ENCODE measurements at places on chromosomes 4 and X. TPM values are rescaled to one million over a fixed set of nuclear protein-coding genes. Genes with fewer than 3 reads are reported as not detected.
A peak's percentile ranks its signal among the peaks of the same experiment; 100 is the strongest.

DNA sequence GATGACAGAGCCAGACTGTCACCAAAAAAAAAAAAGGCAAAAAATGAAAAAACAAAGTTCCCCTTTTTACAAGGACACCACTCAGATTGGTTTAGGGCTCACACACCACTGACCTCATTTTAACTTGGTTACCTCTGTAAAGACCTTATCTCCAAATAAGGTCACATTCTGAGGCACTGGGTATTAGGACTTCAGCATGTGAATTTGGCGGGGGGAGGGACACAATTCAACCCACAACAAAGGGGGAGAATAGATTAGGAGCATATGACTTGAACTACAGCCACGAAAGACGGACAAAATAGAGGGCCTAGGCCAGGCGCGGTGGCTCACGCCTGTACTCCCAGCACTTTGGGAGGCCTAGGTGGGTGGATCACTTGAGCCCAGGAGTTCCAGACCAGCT lies 31.0 kb upstream of the ARAF start:
- DNase-seq = no peak

DNA sequence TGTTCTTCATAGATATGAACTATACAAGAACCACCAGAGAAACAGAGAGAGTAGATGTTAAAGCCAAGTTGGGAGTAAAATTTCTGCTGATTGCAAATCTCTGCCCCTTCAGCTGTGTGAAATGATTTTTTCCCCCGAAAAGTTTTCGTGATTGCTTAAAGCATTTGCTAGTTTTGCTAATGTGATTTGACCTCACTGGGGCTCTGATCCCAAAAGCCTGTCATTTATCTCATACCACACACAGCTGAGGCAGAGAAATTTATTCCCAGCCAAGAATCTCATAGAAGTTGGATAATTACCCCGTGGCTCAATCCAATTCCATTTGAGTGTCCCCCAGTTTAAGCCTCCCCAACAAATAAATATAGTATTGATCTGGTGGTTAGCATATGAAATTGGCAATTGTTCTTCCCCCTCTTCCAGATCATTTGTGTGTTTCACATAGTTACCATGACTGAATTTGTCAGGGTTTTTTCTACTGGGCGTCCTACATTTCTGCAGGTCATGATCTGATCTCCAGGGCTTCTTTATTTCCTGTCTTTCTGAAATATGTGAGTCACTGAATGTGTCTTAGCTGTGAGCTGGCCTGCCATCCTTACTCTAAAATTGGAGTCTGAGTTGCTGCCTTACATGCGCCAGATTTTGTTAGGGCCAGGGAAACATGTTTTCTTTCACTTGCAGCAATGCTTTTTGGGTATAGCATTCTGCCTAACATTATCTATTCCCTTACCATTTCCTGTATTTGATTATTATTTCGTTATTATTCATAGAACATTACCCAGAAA lies 167.5 kb upstream of the FRMPD4 start:
- DNase-seq = no peak

- DNase-seq = no peak
Observed at GRCh38 chr4:98242538-98242937, 18.6 kb upstream of the RAP1GDS1 start.

- no peak for DNase-seq
Observed at GRCh38 chr4:38463268-38463958, 200.6 kb upstream of the KLF3 start.

- no peak for DNase-seq
Observed at GRCh38 chr4:95049551-95050233, 291.9 kb downstream of the BMPR1B start.

- no peak for DNase-seq
Observed at GRCh38 chr4:170040031-170040680, 14.0 kb upstream of the MFAP3L start.

GRCh38 chr4:165874072-165874790 lies 1.2 kb downstream of the TLL1 start:
- DNase-seq = no peak

- no peak for DNase-seq
Observed at GRCh38 chrX:29661290-29661689, 554.1 kb upstream of the MAGEB2 start.

DNA sequence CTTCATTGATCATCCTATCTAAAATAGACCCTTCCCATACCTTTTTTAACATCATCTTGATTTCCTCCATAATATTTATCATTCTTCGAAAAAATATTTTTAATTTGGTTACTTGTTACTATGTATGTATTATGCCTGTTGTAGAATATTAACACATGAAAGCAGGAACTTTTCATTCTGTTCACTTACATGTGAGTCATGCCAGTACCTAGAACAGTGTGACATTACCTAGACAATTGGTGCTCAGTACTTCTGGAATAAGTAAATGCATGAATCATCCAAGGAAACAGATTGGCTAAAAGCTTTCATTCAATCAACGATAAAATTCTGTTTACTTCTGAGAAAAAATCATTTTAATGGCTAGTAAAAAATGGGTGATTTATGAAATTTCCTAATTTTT lies 76.4 kb downstream of the CXXC4 start:
- no peak for DNase-seq

- no peak for DNase-seq
Observed at GRCh38 chr4:82629238-82630000, 67.6 kb upstream of the TMEM150C start.

DNA sequence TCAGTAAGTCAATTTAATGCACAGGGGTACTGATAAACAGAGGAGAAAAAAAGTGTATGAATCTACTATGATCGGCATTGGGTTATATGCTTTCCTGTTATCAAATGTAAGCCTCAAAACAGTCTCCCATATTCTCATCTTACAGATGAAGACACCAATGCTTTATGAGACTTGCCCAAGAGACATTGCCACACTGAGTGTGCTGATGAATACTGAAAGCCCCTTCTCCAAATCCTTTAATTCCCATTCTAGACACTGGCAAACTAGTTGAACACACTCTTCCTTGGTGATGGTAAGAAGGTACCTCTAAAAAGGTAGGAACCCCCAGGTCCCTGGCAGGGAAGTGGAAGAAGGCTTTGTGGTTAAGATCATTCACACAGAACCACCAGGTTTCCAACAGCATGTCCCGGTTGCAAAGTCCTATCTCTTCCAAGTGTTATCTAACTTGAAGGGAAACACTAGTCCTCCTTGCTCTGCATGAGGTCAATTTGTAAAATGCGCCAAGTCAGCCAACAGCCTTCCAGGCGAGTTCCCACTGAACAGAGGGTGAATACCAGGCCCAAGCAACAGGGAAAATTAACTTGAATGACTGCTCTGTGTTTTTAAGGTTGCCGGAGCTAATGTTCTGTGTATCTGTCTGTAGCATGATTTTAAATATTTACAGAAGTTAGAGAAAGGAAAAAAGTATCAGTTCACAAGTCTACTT lies 5.1 kb downstream of the SETD7 start:
- DNase-seq = no peak

DNA sequence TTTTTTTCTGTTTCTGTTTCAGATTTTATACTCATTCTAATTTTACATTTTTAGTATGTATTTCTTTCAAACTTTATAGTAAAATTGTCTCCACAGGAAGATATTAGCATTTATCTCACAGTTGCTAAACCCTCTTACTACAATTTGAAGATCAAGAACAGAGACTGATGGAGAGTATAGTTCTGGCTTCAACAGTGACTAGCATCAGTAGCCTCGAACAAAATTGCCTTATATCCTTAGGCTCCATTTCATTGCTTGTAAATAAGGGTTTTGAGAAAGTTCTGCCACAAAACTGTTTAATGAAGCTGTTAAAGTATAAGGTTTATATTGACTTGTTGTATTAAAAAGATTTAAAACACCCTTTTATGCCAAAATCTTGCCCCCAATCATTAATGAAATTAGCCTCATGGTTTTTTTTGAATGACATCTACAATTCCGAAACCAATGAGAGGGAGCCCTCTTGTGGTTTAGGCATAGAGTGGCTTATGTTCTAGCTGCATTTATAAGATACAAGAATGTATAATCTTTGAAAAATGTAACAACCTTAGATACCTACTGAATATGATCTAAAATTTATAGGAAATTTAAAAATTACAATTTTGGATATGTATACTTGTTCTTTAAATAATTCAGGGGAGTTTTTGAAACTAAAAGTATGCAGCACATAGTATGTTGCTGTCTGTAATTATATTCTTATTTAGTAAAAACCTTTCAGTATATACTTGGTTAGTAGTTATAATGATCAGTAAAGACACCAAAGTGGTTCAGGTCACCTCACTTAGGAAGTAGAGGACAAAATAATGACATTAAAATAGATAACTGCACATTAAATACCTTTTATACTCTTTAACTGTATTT lies 109.8 kb upstream of the HPGD start:
- DNase-seq = no peak

- no peak for DNase-seq
Observed at GRCh38 chrX:119605464-119606279, 552 bp downstream of the NKRF start.

- no peak for DNase-seq
Observed at GRCh38 chr4:118736900-118737299, 51.7 kb downstream of the METTL14 start.

- DNase-seq = no peak
Observed at GRCh38 chr4:1407657-1408333, 1.6 kb upstream of the NKX1-1 start.

DNA sequence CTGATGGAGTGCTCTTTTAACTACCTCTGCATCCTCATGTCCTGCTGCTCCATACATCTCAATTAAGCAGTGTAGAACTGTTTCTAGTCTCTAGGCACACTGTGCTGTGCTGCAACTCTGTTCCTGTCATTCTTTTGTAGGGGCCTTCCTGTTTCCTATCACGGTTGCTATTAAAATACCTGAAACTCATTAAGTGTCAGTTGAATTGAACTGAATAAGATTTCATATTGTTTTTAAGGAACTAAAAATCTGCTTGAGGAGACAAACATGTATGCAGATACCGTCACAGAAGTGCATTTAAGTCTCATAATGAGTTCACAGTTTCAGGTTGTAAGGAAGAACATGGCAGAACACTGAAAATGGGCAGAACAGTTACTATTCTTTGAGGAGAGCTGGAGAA lies 170.1 kb downstream of the LARP7 start:
- no peak for DNase-seq

GRCh38 chrX:120769576-120770341 lies 105.9 kb downstream of the CT47B1 start:
- DNase-seq = no peak

DNA sequence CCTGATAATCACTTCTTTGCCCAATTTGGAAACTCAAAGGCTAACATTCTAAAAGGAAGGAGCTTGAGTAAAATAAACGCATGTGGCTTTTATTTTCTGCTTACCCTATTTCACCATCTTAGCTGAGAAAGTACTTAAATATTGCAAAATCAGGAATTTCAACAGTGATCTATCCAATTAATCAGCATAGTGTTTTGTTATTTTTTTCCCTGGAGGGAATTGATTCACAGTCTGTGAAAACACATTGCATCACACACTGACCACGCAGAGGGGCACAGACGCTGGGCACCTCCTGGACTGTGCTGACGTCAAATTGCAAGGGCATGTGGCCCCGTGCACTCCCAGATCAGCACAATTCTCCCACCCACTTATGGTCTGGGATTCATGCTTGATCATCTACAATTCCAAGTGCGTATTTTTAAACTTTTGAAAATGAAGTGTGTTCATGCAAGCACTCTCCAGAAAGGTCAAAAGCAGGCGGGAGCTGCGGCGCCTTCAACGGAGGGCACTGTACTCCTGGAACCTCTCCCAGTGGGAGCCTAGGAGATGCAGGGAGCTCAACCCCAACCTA lies 320.6 kb upstream of the PPARGC1A start:
- DNase-seq = no peak

GRCh38 chr4:2135083-2135482 lies 76.0 kb downstream of the NAT8L start:
- DNase-seq = no peak

- DNase-seq = no peak
Observed at GRCh38 chrX:54597728-54598127, 67.7 kb downstream of the GNL3L start.

GRCh38 chr4:6953751-6954380 lies 44.2 kb downstream of the TBC1D14 start:
- DNase-seq = peak; percentile 80

DNA sequence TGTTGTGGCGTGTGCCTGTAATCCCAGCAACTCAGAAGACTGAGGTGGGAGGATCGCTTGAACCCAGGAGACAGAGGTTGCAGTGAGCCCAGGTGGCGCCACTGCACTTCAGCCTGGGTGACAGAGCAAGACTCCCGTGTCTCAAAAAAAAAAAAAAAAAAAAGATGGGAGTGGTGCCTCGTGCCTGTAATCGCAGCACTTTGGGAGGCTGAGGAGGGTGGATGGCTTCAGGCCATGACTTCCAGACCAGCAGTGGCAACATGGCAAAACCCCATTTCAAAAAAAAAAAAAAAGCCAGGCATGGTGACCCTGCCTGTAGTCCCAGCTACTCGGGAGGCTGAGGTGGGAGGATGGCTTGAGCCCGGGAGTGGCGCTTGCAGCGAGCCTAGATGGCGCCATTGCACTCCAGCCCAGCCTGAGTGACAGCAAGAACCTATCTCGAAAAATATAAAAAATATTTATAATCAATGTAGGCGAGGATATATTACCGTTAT lies 27.0 kb downstream of the EIF2S3 start:
- DNase-seq = peak; percentile 49

- no peak for DNase-seq
Observed at GRCh38 chrX:2492531-2493218, 8.1 kb downstream of the DHRSX start.

DNA sequence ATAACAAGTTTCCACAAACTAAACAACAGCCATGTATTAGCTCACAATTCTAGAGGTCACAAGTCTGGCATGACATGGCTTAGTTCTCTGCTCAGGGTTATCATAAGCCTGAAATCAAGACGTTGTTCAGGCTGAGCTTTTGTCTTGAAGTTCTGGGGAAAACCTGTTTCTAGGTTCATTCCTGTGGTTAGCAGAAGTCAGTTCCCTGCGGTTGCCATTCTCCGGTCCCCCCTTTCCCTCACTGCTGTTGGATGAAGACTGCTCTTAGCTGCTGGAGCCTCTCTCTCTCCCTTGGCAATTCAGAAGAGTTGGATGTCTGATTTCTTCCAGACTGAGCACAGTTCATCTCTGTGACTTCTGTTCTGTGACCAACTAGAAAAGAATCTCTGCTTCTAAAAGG lies 962.6 kb downstream of the PCDH7 start:
- no peak for DNase-seq

DNA sequence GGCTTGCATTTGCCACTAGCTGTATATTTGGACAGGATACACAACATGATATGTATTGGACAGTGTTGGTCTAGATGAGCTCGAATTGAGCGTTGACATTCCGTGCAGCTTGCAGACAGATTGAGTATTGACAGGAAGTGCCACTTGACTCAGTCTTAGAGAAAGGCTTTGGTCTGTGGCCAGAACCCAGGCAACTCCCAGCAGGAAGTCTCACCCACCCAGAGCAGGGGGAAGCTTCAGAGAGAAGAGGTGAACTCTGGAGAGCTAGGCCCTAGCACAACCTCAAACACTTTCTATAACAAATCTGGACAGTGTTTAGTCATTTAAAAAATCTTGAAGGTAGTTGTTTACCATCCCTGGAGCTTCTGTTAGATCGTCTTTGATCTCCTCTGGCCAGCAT lies 280.5 kb downstream of the FBXW7 start:
- DNase-seq = no peak

The LAP3 gene
- 93.4 TPM for total RNA-seq

The CT45A2 gene
- not detected for total RNA-seq

The GJB1 gene
- 6.9 TPM for total RNA-seq

The IL9R gene
- total RNA-seq = 0.44 TPM

The ADH1C gene
- 50.1 TPM for total RNA-seq

The STK32B gene
- total RNA-seq = 2.2 TPM

The ZNF630 gene
- 8.0 TPM for total RNA-seq

Data from breast epithelium (tissue), 4 donors.